ENCODE measurements at places on chromosomes 1 and 21.

GRCh38 chr1:205321162-205321958, at the start of gene NUAK2:
TSS of gene NUAK2 (minus strand) at chr1:205321745. CDS start at chr1:205321628, 117 bp downstream.
- DNase-seq: peak; percentile 92

DNA sequence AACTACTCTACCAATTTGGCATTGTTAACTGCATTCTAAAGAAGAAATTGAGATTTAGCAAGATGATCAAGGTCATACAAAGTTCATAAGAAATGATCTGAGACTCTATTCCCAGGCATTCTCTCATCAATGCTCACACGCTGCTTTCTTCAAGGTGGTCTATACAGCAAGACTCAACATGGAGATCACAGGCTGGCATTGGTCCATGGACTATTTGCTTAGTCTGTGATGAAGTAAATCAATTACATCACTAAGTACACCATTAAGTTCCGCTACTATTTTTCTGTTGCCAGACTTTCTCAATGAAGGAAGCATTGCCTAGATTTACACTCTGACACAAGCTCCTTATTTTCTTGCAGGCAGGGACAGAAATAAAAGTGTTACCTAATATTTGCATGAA, 51.9 kb upstream of the CYP2J2 start:
- no peak for DNase-seq

- no peak for DNase-seq
These were observed 1.4 kb upstream of the USP21 start for GRCh38 chr1:161157867-161158266.

DNA sequence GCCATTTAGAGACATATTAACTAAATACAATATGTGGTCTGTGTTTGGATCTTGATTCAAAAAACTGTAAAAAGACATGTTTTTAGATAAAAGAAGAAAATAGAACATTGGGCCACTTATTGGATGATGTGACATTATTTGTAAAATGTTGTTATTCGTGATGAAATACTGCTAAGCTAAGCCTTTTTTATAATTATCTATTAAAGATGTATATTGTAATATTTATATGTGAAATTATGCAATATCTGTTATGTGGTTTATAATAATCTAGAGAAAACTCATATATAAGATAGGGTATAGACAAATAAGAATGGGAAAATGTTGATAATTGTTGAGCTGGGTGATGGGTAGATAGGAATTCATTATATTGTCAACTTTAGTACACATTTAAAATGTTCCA, 82.0 kb upstream of the RGS1 start:
- no peak for DNase-seq

DNA sequence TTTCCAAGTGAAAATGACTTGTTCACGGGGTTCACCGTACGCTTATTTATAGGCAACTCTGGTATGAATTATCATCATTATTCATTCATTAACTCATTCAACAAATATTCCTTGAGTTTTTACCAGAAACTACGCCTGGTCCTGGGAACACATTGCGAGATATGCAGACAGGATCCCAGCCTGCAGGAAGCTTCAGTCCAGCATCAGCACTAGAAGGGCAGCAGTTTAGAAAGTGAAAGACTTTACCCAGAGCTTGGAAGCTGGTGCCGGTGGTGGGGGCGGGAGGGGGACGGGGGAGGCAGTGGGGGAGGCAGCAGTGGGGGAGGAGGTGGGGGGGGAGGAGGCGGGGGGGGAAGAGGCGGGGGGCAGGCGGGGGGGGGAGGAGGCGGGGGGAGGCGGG, 55.9 kb downstream of the SETD4 start:
- no peak for DNase-seq

GRCh38 chr1:87956750-87957149, 628.1 kb downstream of the LMO4 start:
- no peak for DNase-seq

GRCh38 chr1:94332952-94333351, 85.2 kb upstream of the ABCD3 start:
- DNase-seq: no peak

DNA sequence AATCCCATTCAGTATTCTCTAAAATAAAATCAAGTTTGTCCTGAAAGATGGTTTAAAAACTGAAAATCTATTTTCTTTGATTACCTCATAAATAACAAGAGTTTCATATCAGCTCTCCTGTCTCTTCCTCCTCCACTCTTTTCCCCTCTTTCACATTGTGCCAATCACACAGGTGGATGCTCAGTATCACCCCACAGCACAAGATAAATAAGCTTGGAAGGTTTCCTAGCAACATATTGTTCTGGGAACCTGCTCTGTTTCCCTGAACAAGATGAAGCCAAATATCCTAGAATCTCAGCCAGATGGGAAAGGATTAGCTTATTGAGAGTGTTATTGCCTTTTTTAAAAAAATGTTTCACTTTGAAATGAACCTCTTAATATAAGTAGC, 45.7 kb upstream of the CACYBP start:
- no peak for DNase-seq

- peak; percentile 88 for DNase-seq
These were observed 11.4 kb upstream of the PHLDA3 start for GRCh38 chr1:201480231-201481003.

- DNase-seq: peak; percentile 80
These were observed 118.3 kb downstream of the TGFB2 start for GRCh38 chr1:218463194-218464156.

- peak; percentile 84 for DNase-seq
These were observed 21.8 kb downstream of the ATF3 start for GRCh38 chr1:212630158-212630900.

- DNase-seq: no peak
These were observed 10.5 kb upstream of the SHE start for GRCh38 chr1:154512760-154513159.

DNA sequence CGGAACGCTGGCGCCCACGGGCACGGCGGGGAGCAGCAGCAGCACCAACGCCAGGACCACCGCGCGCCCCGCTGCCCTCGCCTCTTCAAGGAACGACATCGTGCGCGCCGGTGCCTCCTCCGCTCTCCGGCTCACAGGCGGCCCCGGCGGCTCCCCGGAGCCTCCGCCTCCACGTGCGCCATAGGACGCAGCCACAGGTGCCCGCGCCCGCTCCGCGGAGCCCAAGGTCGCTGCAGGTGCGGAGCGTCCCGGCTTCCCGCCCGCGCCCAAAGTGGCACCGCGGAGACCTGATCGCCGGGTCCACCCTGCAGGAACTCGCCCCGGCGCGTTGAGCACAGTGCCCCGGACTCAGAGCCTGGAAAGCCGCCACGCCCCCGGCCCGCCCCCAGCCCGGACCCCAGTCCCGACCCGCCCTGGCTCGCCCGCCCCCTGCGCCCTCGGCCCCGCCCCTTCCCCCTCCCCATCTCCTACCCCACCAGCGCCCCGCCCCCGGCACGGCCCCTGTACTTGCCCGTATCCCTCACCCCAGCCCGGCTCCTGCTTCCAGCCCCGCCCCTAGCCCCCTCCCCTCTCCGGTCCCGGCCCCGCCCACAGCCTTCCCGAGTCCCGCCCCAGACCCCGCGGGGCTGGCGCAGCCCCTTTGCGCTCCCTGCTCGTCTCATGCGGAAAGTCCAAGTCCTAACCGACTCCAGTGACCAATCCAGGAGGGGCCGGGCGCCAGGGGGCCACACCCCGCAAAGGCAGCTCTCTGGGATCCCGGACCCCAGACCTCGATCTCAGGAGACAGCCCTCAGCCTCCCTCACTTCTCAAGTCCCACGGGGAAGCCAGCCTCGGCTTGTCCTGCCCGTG, at the start of gene MEGF6:
TSS of gene MEGF6 (minus strand) at position 339 of the 850 bp plus-strand sequence. CDS start at position 99, 240 bp downstream.
- no peak for DNase-seq

GRCh38 chr21:20302084-20302483, 696.1 kb upstream of the NCAM2 start:
- DNase-seq: no peak

DNA sequence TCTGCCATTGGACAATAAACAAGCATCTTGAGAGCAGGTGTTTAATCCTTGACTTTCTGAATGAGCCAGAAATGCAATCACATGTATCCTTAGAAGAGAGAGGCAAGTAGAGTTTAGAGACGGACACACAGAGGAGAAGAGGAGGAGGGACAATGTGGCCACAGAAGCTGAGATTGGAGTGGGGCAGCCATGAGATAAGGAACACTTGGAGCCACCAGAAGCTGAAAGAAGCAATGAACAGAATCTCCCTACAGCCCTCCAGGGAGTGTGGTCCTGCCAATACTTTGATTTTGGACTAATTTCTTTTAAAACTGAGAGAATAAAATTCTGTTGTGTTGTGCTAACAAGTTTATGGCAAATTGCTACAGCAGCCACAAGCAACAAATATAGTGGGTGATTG, 141.0 kb downstream of the ATP6V1G3 start:
- no peak for DNase-seq

GRCh38 chr1:159204161-159205141, at the start of gene ACKR1:
TSS of gene ACKR1 (plus strand) at chr1:159204875. CDS start at chr1:159204960, 85 bp downstream.
- no peak for DNase-seq

DNA sequence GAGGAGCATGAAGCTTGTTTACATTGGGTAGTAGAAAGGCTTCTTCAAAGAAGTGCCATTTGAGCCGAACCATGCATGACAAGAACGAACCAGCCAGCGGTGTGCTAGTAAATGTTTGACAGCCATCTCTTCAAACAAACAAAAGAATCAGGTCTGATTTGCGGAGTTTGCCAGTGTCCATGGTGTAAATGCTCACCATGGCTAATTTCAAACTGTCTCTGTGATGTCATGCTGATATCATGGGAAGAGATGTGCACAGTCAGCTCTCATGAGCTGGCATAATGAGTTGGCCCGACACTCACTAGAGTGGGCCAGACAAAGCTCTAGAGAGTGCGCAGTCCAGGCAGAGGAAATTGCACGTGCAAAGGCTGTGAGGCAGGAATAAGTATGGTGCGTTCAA, 101.1 kb downstream of the KAZN start:
- no peak for DNase-seq

- DNase-seq: peak; percentile 18
These were observed 13.7 kb downstream of the PSMA5 start for GRCh38 chr1:109412551-109412950.

- DNase-seq: no peak
These were observed 41.1 kb upstream of the KIF26B start for GRCh38 chr1:245113649-245114048.

DNA sequence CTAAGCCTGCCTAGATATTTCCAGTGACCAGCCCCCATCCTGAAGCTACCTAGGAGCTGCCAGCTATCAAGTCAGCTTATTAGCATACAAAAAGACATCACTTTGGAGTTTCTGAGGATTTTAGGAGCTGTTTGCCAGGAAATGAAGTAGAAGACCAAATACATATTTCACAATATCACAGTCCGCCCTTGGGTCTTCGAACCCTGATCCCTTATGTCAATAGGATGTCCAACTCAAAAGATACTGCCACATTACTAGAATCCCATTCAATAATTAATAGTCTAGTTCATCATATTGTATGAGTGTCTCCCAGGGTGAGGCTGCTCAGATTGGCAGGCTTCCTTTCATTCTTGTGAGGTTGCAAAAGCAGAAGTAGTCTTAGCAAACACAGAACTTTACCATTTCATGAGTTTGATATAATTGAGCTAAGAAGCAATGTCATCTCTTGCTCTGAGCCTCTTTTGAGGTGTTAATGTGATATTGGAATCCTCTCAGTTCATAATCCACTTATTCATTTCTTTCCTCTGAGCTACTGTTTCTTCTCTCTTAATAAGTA, 13.6 kb downstream of the IPO9 start:
- DNase-seq: peak; percentile 28

- DNase-seq: no peak
These were observed 1.7 kb downstream of the MCL1 start for GRCh38 chr1:150577557-150578271.

DNA sequence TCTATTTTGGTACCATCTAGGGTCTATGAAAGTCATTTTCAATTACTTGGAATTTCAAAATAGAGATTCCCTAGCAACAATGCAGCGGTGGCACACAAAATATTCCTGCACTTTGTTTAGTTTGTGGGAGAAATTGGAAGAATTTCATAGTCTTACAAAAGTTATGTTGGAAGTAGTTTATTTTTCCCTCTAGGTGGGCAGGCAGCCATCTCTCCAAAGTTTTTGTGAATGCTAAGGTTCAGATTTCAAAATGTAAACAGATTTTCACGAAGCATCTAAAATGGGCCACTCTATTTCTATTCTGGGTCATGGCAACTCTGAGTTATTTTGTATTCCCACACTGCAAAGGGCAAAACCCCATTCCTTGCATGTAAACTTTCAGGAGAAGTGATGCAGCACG, 8.0 kb downstream of the SMCP start:
- DNase-seq: no peak

DNA sequence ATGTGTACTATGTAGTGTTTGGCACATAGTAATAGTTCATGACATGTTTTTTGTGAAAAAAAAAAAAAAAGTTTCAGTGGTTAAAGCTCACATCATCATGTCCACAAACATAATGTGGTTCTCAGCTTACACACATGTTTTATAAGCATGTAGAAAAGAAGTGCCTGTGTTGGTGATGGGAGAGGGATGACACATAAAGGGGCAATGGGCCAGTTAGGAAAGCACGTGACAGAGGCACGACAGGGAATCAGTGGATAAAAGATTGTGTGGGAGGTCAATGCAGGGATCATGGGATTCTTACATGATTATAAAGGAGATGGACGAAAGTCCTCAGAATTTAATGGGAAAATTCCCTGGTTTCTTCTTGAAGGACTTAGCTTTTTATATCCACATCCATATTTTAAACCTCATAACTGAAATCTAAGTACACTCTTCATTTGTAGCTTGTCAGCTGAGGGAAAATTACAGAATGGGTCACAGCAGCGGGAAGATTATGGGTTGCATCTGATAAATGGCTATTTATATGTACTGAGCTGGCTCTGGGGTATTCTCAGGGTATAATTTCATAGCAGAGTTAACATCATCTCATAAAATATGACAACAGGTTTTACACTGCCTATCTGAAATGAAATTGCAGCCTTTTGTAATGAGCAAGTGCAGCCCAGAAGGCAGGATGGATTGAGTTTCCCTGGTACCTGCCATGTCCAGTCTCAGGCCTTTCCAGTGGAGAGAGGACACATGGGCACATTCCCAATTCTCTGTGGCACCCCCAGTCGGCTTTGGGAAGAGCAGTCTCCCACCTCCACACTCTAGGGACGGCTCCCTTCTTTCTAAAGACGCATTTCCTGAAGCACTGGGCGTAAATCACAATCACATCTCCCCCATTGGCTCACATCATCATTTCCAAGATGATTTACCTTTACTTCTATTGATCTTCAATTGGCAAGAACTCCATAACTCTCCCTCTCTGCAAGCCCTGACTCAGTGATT, 42.3 kb upstream of the NHLH2 start:
- no peak for DNase-seq

GRCh38 chr1:12416101-12416500, 186.3 kb downstream of the VPS13D start:
- DNase-seq: peak; percentile 38

Measured in inflammatory macrophage (primary cell).